Jurkat, Clone E6-1 (cell line): ENCODE measurements at places on chromosomes 7 and 10.

DNA sequence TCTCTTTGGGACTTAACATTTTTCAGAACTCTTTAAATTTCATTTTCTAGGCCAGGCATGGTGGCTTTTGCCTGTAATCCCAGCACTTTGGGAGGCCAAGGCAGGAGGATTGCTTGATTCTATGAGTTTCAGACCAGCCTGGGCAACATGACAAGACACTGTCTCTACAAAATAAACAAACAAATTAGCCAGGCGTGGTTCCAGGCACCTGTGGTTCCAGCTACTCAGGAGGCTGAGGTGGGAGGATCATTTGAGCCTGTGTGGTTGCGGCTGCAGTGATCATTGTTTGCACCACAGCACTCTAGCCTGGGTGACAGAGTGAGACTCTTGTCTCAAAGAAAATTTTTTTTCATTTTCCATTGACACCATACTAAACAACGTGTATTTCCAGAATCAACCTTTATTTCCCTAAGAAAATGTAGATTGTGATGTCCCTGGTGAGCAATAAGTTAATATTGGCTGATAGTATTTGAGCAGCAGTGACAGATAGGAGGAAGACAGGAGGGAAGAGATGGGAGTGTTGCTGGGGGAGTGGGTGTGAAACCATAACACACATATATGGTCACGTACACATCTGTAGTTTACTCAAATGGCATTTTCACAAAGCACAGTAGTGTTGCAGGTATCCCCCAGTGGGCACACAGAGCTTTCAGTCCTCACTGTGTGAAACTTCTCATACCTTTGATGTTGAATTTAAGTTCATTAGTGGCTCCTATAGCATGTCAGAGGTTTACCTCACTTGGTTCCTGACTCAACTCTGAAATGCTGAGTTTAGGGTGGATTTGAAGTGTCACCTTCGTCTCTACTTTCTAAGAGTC is 205.6 kb downstream of the AUTS2 start:
- no peak for DNase-seq

- DNase-seq, result no peak
These were observed 151.4 kb downstream of the TMEM168 start for GRCh38 chr7:112638675-112639400.

DNA sequence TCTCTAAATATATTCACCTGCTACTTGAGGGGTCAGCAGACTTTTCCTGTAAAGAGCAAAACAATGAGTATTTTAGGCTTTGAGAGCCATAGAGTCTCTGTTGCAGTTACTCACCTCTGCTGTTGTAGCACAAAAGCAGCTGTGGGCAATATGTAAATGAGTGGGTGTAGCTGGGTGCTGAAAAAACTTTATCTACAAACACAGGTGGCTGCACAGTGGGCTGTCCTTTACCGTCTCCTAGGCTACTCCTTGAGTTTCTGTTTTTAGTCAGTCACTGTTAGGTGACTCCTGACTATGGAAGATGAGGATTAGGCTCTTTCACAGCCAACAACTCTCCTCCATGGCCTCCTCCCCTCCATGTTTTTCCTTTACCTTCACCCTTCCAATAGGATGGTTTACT is 286.1 kb upstream of the C7orf33 start:
- DNase-seq, result peak; percentile 3

DNA sequence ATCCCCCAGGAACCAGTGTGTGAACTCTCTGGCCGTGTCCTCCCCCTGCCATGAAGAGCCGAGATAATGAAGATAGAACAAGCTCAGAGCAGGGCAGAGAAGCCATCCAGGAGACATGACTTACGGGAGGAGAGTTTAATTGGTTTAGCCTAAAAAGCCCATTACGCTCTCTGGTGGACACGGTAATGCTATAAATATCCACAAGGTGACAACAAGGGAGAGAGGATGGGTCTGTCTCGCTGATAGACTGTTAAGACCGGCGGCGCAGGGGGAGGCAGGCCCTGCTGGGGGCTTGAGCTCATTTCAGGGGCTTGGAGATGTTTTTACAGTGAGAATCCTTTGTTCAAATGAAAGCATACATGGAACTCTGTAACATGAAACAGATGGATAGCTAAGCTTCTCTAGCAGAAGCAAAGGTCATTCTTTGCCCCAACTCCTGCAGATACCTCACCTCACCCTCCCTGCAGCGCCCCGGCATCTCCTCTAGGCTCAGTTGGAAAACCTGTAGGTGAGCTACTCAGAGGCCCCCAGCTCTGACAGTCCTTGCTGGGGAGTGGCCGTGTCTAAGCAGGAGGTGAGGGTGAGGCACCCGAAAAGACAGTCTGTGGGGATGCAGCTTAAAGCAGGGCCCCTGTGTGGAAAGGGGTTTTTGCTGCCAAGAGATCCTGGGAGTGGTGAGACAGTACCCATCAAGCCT is 40.8 kb upstream of the LOXL4 start:
- no peak for DNase-seq

GRCh38 chr10:119029613-119030420 is at the start of gene NANOS1:
NANOS1 (plus strand) TSS chr10:119029714; CDS start chr10:119029802, 88 bp downstream.
- DNase-seq, result no peak
